ENCODE measurements at places on chromosomes 2 and 18.

DNA sequence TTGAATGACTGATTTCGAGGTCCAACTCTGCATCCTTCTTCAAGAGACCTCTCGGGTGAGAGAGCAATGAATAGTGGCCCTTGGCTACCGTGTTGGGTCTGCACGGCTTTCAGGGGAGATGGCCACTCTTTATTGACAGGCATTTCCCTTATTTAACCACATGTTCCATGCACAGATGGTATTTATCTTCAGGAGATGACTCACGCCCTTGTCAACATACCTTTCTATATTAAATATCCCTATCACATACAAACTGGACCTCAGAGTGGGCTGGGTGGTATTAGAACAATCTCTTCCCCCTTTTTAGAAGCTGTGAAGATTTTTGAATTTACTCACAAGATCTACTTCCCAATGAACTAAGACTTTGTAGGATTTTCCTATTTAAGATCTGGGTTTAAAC is 109.6 kb upstream of the CDC42EP3 start:
- no peak for DNase-seq

GRCh38 chr2:101205521-101206479 is 46.9 kb upstream of the CNOT11 start:
- DNase-seq = peak; percentile 77

- DNase-seq = no peak
These were observed 367.6 kb downstream of the TXNL1 start for GRCh38 chr18:56270671-56271250.

DNA sequence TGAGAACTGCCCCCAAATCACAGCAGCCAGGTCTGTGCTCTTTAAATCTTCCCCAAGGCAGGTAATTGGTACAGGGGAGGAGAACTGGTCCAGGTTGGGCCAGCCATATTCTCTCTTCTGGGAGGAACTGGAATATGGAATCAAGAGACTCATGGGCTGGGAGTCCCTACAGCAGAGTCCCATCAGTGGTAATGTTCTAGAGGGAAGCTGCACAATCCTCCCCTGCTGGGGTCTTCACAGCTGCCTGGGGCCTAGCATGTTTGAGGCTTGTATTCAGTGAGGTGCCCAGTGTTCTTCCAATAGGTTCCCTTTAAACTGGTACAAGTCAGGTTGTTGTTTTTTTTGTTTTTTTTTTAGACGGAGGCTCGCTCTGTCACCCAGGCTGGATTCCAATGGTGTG is 21.1 kb upstream of the EGR4 start:
- DNase-seq = no peak

- DNase-seq = no peak
These were observed 75.6 kb upstream of the MGAT5 start for GRCh38 chr2:134178138-134178877.

DNA sequence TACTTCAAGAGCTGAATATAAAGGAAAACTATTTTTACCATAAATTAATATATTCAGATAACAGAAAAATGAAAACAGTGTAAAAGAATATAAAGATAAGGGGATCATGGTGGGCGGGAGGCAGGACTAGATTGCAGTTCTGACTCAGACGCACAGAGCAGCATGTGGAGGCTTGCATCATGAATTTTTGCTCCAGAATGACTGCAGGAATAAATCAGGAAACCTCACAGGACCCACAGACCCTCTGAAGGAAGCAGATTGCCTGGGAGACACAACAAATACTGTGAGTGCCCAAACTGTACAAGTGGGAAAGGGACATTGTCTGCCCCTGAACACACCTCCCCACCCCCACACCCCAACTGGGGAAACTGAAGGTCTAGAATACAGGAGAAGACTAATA is 19.2 kb upstream of the SIGLEC15 start:
- DNase-seq = no peak

DNA sequence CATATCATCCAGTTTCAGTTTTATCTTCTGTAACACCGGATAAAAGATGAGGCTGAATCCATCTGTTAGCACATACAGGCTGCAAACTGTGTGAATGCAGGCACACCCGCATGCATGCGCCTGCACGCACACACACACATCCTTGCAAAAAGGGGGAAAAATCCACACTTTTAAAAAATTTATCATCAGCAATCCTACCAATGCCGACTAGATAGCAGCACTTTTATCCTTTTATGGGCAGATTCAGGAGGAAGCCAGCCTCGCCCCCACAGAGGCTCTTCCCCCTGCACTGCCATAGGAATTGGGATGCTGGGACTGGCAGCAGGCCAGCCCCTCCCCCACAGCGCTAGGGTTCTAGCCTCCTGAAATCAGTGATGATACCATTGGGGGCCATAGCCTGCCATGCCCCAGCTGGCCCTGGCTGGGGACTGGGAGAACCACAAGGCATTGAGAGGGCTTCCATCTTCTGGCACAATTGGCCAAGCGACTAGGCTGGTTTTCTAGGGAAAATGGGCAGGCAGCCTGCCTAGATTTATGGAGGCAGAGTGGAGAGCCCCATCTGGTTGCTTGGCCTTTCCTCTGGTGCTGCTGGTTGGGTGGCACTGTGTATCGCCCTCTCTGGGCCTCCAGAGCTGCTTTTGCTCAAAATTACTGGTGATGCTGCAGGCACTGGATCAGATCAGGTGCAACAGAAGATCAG is 25.5 kb downstream of the CYRIA start:
- no peak for DNase-seq

- DNase-seq = no peak
These were observed 14.0 kb downstream of the PARD6G start for GRCh38 chr18:80233201-80233835.

DNA sequence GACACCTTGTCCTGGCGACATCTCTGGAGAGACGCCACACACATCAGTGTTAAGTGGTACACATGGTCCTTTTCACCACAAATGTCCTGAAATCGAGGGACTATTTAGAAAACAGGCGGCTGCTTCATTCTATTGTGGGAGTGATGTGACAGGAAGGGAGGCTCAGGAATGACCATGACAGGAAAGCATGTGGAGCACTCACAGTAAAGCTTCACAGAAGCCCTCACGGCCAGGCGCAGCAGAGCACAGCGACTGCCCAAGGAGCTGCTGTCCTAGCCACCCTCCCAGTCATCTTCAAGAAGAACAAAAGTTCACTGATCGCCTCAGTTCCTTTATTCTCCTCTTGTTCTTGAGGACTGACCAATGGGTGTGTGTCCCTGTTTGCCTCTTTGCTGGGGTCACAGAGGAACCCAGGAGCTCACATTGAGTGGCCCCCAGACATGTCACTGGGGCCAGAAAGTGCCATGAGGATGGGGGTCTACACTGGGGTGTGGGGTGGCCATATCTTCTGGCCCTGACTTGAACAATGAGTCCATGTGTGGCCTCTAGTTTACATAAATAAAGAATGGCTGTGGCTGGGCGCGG is 84.6 kb upstream of the RANBP2 start:
- DNase-seq = no peak

DNA sequence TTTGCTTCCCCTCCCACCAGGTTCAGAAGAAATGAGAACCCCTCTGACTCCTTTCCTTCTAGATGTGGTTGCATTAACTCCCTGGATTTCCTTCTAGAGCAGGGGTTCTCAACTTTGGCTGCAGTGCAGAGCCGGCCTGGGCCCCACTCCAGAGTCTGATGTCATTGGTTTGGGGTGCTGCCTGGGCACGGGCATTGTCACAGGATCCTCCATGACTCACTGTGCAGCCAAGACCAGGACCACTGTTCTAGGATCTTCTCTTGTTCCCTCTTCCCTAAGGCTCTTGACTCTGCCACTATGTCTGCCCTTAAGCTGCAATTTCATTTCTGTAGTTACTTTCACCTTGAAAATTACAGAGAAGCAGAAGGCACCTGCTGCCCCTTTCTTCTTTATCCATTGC is 31.8 kb downstream of the TBC1D8 start:
- DNase-seq = no peak

- DNase-seq = no peak
These were observed 47.2 kb downstream of the PLEK start for GRCh38 chr2:68412127-68412819.

GRCh38 chr2:232422051-232422450 is 15.4 kb downstream of the ALPG start:
- no peak for DNase-seq

GRCh38 chr2:121408641-121409040 is 122.0 kb upstream of the RNU4ATAC start:
- no peak for DNase-seq

DNA sequence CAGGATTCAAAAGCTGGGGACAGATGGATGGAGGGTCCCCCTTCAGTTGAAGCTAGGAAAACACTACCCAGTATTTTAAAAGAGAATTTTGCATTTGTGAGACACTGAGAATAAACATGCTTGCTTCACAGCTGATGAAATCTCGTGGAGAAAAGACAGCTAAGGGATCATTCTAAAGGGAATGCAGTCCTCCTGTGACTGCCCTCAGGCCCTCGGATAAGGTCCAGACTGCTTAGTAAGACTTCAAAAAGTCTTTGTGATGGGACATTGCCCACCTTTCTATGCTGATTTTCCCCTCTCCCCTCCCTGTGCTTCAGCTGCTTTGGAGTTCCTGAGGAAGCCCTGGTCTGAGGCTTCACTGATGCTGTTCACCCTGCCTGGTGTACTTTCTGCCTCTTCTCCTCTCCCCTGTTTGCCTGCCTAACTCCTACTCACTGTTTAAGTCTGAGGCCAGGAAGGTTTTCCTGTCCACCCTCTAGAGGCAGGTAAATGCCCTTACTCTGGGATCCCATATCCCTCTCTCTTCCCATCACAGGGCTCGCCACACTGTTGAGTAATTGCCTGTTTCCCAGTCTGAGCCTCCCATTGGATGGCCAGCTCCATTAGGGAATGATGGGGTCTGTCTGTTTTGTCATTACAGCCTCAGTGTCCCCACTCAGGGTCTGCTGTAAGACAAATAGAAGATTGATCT is 26.6 kb downstream of the POLE4 start:
- DNase-seq = no peak

DNA sequence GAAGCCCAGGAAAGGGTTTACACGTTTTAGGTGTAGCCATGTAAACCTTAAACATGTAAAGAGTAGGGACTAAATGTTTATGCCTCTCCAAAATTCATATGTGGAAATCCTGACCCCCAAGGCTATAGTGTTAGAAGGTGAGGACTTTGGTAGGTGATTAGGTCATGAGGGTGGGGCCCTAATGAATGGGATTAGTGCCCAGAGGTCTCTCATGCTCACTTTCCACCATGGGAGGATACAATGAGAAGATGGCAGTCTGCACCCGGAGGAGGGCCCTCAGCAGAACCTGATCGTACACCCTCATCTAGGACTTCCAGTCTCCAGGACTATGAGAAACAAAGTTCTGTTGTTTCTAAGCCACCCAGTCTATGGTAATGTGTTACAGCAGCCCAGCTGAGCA is 119.6 kb downstream of the TMEM163 start:
- no peak for DNase-seq

DNA sequence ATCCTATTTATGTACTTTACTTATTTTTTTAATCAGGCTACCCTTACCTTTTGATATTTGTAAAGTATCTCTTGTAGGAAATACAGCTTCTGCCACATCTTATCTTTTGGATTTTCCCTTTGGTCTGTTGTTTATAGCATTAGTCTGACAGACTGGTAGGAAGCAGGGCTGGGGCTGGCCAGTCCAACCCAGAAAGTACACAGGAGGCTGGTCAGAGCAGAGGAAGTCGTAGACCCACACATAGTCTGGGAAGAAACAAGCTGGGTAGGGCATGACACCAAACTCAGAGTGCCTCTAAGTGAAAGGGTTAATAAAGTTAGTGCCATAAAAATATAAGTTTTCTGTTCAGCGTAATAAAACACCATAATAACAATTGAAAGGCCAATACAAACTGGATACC is 51.7 kb downstream of the BOLA3 start:
- DNase-seq = no peak

GRCh38 chr2:99854236-99854852 is 288.0 kb downstream of the AFF3 start:
- DNase-seq = no peak

GRCh38 chr2:62817995-62818713 is 112.6 kb downstream of the EHBP1 start:
- DNase-seq = no peak

GRCh38 chr2:104028061-104028460 is 825.9 kb upstream of the POU3F3 start:
- DNase-seq = no peak

DNA sequence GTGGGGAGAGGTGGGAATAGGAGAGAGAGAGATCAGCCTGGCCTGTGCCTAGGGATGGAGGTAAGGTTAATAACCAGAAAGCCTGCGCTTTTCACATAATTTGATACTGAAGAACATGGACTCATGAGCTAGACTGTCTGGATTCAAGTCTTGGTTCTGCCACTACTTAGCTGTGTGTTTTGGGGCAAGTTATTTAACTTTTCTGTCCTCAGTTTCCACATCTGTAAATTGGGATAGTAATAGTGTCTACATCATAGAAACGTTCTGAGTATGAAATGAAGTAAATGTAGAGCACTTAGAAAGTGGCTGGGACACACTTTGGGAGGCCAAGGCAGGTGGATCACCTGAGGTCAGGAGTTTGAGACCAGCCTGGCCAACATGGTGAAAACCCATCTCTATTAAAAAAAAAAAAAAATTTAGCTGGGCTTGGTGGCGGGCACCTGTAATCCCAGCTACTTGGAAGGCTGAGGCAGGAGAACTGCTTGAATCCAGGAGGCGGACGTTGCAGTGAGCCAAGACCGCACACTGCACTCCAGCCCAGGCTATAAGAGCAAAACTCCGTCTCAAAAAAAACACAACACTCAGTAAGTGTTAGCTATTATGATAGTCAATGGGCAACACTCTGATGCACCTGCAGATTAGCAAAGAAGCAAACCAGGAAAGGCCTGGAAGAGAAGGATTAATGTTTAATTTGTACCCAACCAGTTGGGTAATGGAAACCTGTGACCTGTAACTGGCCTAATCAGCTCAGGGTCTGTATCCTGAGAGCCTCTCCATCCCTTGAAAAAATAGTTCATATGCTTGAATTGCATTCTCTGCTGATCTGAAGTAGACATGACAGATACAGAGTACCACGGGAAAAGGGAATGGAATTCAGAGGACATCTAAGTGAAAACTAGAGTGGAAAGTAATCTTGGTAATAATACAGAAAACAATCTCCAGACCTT is 6.8 kb downstream of the GALM start:
- DNase-seq = no peak

DNA sequence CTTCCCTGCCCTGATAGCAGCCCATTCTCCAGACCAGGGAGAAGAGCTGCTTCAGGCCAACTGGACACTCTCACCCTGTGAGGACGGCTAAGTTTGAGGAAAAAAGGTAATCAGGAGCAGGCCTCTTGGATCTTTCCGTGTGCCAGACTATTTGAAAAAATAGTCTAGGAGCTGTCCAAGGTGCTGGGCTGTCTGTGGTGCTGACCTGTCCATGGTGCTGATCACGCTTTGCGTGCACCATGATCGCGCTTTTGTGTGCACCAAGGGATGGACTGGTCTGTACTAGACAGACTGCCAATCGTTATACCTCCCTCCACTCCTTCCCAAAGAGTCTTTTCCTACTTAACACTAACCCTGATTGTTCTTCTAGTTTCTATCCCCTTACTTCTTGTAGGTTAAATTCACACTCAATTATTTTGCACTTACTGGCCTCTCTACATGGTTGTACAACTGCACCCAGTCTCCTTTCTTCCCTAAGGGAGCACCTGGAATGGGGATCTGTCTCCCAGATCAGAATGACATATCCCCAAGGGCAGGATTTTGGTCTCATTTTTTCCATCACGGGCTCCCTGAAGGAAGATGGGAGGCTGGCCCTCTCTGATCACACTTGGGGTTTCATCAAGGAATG is 295.4 kb downstream of the CELF4 start:
- DNase-seq = no peak
